ENCODE measurements at places on chromosomes 2 and 18.
A peak's percentile ranks its signal among the peaks of the same experiment; 100 is the strongest.

DNA sequence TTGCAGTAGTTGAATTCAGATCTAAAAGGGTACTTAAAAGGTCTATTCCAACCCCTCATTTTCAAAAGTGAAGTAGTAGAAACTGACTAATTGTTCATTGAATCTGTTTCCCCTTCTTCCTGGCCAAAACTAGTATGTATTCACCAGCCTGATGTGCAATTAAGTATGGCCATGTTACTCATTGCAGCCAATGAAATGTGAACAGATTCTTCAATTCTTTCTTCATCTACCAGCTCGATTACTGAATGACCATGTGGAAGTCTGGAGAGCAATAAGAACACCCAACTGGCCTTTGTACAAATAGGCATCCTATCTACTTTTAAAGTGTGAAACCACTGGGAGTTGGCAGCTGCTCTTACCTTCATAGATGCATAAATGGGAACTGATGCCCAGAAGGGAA lies 449.0 kb upstream of the ID2 start:
- no peak for DNase-seq

DNA sequence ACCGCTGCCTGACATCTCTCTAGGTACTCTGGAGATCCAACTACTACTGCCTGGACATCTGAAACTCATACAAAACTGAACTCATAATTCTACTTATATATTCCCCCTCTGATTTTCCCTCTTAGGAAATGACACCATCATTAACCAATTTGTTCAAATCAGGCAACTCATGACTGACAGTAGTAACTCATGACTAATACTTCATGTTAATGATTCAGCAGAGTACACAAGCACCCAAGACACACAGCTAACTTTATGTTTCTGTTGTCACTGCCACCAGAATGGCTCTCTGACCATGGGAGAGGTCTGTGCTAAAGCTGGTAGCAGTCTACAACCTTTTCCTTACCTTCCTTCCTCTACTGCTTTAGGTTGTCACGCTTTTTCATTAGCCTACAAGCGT lies 91.1 kb downstream of the ITSN2 start:
- no peak for DNase-seq

- no peak for DNase-seq
Measured at GRCh38 chr2:18966131-18966530, 376.8 kb upstream of the NT5C1B start.

GRCh38 chr2:26299471-26300101 lies 46.4 kb upstream of the SELENOI start:
- peak; percentile 46 for DNase-seq

GRCh38 chr2:239246723-239247122 lies 154.1 kb downstream of the HDAC4 start:
- no peak for DNase-seq

DNA sequence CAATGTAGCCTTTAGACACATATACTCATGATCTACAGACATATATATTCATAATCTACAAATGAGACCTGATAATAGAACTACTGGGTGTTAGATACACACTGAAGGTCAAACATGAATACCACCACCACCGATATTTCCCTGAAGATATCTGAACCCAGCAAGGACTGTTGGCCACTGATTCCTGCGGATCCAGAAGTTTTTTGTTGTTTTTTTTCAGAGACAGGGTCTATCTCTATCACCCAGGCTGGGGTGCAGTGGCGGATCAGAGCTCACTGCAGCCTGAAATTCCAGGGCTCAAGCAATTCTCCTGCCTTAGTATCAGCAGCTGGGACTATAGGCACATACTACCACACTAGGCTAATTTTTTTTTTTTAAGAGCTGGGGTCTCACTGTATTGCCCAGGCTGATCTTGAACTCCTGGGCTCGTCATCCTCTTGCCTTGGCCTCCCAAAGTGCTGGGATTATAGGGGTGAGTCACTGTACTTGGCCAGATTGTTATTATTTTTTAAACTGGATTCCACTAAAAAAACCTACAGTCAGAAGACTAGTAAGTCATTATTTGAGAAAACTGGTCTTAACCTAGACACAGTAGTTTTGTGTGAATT lies 1.8 kb downstream of the METTL5 start:
- DNase-seq = no peak

DNA sequence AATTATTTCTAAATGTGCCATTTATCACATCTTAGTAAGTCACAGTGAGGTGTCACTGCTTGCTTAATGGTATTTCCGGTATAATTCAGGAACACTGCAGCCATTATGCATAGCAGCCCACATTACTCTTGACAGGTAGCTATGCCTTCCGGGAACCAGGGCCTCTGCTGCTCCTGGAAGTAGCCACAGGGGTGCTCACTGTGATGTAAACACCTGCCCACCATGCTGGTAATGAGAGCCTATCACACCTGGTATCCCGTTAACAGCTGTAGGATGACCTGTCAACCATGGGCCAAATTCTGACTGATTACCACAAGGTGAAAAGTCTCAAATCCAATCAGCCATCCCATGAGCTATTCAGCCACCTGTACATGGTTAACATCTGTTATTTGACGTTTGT lies 647.0 kb upstream of the NXPH2 start:
- no peak for DNase-seq

DNA sequence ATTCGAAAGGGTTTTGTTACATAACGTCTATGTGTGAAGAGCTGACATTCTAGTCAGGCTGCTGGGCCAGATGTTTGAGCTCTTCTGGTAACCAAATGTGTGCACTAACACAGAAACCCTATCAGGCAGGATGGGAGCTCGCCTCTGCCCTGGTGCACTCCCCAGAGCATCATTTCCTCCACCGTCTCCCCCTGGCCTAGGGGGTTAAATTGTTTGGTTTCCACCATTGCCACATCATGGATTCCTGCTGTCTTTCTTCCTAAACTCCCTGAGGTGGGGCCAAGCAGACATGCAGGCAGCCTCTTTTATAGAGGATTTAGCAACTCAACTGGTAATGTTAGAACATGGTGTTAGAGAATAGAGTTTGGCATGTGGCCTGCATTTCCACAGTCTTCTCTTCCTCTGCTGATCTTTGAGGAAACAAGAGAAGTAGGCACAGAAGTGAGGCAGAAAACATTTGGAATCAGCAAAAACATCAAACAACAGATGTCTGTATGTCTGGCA lies 87.3 kb downstream of the ANTXR1 start:
- no peak for DNase-seq

GRCh38 chr18:37783771-37784170 lies 218.2 kb upstream of the CELF4 start:
- no peak for DNase-seq

- no peak for DNase-seq
Measured at GRCh38 chr2:41851554-41851953, 196.3 kb upstream of the PKDCC start.

DNA sequence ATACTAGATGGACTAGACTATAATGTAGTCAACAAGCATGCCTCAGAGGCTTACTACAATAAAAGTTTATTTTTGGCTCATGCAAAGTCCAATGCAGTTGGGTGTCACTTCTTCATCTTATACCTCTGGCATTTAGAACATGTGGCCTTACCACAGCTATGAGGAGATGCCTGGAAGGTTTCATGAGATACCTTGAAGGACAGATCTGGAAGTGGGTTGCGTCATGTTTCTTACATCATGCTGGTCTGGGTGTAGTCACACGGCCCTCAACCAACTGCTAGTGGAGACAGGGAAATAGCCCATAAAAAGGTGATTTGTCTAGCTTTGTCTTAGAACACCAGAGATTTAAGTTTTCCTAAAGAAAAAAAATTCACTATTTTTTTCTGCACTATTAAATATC lies 91.7 kb upstream of the MMADHC start:
- DNase-seq = no peak
